ENCODE measurements at places on chromosomes 6 and 20. TPM values are rescaled to one million over a fixed set of nuclear protein-coding genes. Genes with fewer than 3 reads are reported as not detected.

GRCh38 chr20:63269724-63270123 lies 2.9 kb upstream of the ARFGAP1 start:
- H3K36me3 ChIP-seq = no peaks in the 10 kb centered on the region
- DNase-seq = no peak
- peaks cover 3% of the 10 kb centered on the region for H3K27me3 ChIP-seq
- no peak overlapping the region for H3K27ac ChIP-seq
- H3K4me1 ChIP-seq = peaks cover 17% of the 10 kb centered on the region

The CTCFL gene
- total RNA-seq = not detected

- DNase-seq = no peak
- no peak overlapping the region for H3K4me3 ChIP-seq
- H3K27me3 ChIP-seq = peaks cover 11% of the 10 kb centered on the region
- H3K27ac ChIP-seq = no peak overlapping the region
- H3K36me3 ChIP-seq = no peaks in the 10 kb centered on the region
- H3K4me1 ChIP-seq = no peaks in the 10 kb centered on the region
Measured at GRCh38 chr6:90917376-90917775, 330.5 kb upstream of the MAP3K7 start.

DNA sequence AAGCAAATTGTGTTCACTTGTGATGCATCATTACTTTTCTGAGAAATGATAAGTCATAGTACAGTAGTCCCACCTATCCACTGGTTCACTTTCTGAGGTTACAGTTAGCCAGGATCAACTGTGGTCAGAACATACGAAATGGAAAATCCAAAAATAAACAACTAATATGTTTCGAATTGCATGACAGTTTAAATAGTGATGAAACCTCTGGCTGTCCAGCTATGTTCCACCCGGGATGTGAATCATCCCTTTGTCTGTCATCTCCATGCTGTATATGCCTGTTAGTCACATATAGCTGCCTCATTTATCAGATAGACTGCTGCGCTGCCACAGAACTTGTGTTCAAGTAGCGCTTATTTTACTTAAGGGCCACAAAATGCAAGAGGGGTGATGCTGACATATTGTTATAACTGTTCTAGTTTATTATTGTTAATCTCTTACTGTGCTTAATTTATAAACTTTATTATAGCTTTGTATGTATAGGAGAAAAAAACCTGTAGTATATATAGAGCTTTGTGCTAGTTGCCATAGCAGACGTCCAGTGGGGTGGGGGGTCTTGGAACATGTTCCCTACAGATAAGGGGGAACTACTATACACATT lies 29.2 kb downstream of the AFDN start:
- H3K4me3 ChIP-seq = no peak overlapping the region
- no peaks in the 10 kb centered on the region for H3K36me3 ChIP-seq
- no peak overlapping the region for H3K27ac ChIP-seq

- DNase-seq = no peak
- peaks cover 23% of the 10 kb centered on the region for H3K4me1 ChIP-seq
- H3K27ac ChIP-seq = no peak overlapping the region
- no peaks in the 10 kb centered on the region for H3K27me3 ChIP-seq
- H3K4me3 ChIP-seq = no peak overlapping the region
Measured at GRCh38 chr20:32798046-32798981, 21.4 kb upstream of the MAPRE1 start.

The SIM1 gene
- total RNA-seq = not detected

DNA sequence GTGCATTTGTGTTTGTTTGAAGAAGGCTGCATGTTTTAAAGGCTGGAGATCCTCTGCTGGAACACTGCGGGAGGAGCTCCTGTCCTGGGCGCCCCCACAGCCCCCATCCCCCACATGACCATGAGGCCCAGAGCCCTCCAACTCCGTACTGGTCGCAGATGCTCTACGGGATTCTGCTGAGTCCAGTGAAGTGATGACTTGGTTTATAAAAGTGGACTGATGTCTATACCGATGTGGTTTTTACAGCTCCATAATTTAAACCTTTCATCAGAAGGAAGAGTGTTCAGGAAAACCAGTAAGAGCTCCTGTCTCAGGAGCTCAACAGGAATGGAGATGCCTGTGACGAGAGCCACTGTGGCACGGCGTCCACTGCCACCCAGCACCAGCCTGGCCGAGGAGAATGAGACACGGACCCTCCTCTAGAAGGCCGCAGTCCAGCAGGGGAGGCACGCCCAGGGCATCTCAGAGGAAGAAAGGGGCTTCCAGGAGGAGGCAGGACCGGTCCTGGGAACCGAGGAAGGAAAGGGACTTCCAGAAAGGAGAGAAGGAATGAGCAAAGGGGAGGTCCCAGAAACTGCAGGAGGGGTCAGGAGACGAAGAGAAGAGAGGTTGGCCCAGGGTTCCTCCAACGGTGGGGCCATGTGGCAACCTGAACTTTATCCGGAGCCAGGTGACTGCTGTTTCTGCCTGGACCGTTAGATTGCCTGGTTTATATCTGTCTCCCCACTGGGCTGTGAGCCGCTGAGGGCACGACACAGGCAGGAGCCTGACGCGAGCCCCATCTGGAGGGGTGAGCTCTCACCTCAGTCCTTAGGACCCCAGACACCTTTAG lies 26.9 kb downstream of the BFSP1 start:
- no peaks in the 10 kb centered on the region for H3K36me3 ChIP-seq
- DNase-seq = no peak
- H3K4me1 ChIP-seq = peaks cover 37% of the 10 kb centered on the region
- peak overlapping the region; percentile 85 for H3K27ac ChIP-seq
- peaks cover 3% of the 10 kb centered on the region for H3K27me3 ChIP-seq

The FBXO9 gene
- total RNA-seq = 40.8 TPM

- peaks cover 68% of the 10 kb centered on the region for H3K36me3 ChIP-seq
- DNase-seq = peak; percentile 87
- H3K27me3 ChIP-seq = no peaks in the 10 kb centered on the region
- H3K27ac ChIP-seq = peak within 1 kb of the TSS; percentile 97
- H3K4me1 ChIP-seq = peaks cover 54% of the 10 kb centered on the region
Measured at GRCh38 chr6:31575335-31575901, at the start of gene TNF. Gene TNF, plus strand, starts transcription at chr6:31575565. Its CDS starts 177 bp downstream, at chr6:31575742.

The LRRN4 gene
- not detected for total RNA-seq

GRCh38 chr20:5078399-5078958 lies 41.3 kb downstream of the PCNA start:
- peak; percentile 95 for DNase-seq
- H3K4me3 ChIP-seq = peak overlapping the region; percentile 70
- peaks cover 1% of the 10 kb centered on the region for H3K36me3 ChIP-seq
- peak overlapping the region; percentile 92 for H3K27ac ChIP-seq
- H3K4me1 ChIP-seq = peaks cover 42% of the 10 kb centered on the region
- no peaks in the 10 kb centered on the region for H3K27me3 ChIP-seq

DNA sequence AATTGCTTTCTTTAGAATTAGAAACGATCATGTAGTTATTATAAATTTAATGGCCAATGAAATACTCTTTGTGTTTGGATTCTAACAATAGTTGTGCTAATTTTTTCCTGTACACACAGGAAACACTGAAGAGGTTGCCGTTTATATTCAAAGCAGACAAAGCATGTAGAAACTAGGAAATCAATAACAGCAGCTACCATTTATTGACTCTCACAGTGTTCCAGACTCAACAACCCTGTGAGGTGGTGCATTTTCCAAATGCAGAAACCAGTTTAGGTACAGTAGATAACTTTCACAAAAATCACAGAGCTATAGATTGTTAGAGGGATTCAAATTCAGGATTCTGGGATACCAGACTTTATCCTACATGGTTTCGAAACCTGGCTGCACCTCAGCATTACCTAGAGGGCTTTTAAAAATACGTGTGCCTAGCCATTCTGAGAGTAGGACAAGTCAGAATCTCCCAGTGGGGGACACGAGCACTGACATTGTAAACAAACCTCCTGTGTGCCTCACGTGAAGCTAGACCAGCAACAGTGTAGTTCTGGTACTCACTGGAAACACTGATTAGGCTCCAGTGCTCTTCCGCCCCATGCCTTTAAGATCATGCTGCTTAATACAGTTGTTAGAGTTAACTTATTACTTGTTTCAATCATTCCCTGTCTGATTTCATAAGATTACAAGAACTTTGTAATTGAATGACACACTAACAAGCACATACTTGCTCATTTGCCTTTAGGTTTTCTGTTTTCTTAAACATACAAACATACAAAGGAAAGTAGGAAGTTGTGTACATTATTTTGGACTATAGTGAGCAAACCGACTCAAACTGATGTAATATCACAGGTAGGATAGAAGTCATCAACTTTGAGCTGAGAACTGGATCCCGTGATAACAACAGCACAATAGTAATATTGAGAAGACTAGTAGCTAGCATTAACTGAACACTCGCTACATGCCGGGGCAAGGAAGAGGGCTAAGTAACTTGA lies 65.8 kb downstream of the MAP3K4 start:
- no peaks in the 10 kb centered on the region for H3K27me3 ChIP-seq
- peaks cover 8% of the 10 kb centered on the region for H3K4me1 ChIP-seq
- H3K36me3 ChIP-seq = peaks cover 15% of the 10 kb centered on the region

The EYS gene
- not detected for total RNA-seq

DNA sequence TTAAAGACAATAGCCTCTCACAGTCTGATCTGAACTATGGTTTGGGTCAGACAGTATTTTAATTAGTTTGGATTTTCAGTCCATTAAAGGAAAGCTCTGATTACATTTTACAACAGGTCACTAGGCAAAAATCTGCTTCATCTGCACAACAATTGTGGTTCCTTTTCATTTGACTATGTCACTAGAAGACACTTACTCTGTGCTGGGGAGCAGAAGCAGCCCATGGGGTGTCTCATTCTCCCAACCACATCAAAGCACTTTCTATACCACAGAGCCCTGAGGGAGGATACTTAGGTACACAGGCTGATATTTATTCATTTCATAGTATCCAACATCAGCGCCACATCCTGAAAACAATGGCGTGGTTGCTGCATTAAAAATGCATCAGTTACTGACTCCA lies 36.6 kb upstream of the HDAC2 start:
- no peak overlapping the region for H3K4me3 ChIP-seq
- H3K36me3 ChIP-seq = no peaks in the 10 kb centered on the region
- DNase-seq = peak; percentile 24
- H3K27me3 ChIP-seq = peaks cover 9% of the 10 kb centered on the region

DNA sequence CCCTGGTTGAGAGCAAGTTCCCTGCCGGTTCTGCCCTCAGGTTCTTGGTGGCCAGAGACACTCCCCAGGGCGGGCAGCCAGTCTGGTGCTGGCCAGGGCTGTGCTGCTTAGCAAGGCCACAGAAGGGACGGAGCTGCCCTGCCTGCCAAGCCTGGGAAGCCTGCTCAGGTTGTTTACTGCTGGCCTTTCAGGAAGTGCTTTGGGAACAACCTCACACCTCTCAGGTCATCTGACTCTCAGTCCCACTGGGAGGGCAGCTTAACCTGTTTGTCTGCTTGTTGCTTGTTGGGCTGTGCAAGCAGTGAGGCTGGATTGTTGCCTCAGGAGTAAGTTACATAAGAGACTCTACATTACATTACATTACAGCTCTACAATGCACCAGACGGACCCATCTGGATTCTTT lies 75.8 kb upstream of the AFDN start:
- H3K4me3 ChIP-seq = no peak overlapping the region
- H3K36me3 ChIP-seq = no peaks in the 10 kb centered on the region
- no peak for DNase-seq
- no peak overlapping the region for H3K27ac ChIP-seq

DNA sequence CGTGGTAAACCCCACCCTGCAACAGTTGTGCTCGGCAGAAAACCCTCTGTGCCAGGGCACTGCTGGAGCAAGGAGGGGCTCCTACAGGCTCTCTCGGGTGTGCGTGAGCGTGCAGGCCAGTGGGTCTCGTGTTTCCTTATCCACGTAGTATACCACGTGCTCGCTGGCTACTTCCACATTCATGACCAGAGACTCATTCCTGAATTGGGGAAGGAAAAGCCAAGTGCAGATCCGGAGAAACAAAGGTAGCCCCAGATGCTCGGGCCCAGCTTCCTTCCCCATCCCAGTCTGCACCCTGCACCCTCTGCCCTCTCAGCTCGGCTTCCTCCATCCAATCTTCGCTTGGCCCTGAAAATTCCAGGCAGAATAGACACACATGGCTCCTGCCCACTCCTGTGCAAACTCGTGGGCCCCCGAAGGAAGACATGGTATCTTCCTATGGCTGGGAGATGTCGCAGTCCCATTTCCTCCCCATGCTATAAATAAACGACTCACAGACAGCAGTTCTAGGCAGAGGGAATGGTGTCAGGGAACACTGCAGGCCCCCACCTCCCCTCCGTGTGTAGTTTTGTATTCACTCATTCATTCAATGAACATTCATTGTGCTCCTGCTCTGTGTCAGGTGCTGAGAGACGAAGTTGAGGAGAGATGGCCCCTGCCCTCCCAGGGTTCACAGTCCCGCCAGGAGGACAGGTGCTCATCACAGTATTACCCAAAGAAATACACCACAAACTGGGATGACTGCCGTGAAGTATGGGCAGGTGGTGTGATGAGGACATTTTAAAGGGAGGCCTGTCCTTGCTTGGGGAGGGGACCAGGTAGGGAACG lies 29.6 kb downstream of the NPEPL1 start:
- peaks cover 36% of the 10 kb centered on the region for H3K27me3 ChIP-seq
- H3K4me3 ChIP-seq = no peak overlapping the region
- no peaks in the 10 kb centered on the region for H3K36me3 ChIP-seq

The FOXO3 gene
- 7.5 TPM for total RNA-seq

GRCh38 chr20:19047040-19047950 lies 165.1 kb upstream of the SLC24A3 start:
- H3K27ac ChIP-seq = no peak overlapping the region
- H3K27me3 ChIP-seq = no peaks in the 10 kb centered on the region
- no peak for DNase-seq
- H3K4me1 ChIP-seq = no peaks in the 10 kb centered on the region

DNA sequence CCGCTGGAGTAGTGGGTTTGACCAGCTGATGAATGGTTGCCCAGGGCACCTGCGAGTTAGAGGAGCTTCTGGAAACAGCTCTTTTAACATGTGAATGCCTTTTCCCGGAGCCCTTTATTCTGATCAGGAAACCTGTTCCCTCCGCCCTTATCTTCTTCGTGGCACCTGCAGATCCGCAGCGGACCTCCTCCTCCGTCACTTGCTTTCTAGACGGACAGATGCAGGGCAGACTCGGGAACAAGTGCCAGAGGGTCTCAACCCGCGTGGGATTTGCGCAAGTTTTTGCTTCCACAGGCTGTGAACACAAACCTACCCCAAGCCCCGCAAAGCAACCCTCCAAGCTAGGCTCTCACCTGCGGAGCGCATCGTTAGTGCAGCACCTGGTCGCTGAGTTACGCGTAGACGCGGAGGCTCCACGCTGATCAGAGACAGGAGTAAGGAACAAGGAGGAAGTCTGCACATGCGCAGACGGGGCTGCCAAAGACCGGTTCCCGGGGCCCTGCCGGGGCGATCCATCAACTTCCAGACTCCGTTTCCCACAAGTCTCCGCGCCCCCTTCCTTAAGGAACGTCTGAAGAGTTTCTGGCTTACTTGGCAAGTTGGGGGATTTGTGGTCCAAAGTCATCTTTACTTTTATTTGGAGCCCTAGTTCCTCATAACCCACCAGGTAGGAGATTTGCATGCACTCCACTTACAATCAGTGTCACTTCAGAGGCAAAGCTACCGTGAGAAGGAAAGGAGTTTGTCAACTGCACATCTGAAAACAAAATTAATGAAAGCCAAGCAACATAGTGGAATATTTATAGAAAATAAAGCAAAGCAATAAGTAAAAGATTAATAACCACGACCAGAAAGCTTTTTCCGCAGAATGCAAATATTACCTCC lies 52.7 kb upstream of the ELMO2 start:
- peaks cover 27% of the 10 kb centered on the region for H3K27me3 ChIP-seq
- peaks cover 7% of the 10 kb centered on the region for H3K36me3 ChIP-seq
- DNase-seq = peak; percentile 5
- no peaks in the 10 kb centered on the region for H3K4me1 ChIP-seq

All from activated CD8-positive, alpha-beta T cell treated with anti-CD3 and anti-CD28 coated beads for 36 hours (primary cell).